ENCODE measurements at places on chromosomes 7 and 10.
A peak's percentile ranks its signal among the peaks of the same experiment; 100 is the strongest.

DNA sequence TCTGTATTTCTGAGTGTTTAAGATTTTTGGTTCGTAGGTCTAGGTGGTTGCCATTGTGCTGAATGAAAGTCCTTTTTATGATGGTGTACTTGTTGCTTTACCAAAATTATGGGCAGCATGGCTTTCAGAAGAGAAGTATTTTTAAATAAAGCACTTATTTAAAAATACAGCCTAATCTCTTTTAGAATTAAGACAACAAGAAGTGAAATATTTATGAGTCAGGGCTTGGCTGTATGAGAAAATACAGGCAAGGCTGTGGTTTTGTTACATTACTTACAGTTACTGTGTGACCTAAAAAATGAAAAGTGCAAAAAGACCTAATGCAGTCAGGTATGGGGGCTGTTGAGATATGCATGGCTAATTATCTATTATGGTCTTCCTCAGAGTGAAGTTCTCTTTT is 185.2 kb upstream of the PPP1R3A start:
- no peak for ATAC-seq

DNA sequence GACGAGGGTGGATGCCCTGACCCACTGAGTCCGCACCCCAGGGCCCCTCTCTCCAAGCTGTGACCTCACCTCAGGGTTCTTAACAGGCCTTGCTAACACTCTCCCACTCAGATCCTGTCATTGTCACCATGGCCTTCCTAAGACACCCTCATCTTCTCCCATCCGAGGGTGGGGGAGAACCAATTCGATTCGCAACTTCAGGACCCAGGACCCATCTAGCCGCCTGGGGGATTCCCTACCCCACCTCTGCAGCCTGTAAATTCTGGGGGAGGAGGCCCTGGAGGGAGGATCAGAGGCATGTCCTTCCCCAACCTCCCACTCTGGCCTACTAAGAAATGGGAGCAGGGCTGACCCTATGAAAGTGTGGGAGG is 17.4 kb downstream of the TRIM8 start:
- ATAC-seq = peak; percentile 64

DNA sequence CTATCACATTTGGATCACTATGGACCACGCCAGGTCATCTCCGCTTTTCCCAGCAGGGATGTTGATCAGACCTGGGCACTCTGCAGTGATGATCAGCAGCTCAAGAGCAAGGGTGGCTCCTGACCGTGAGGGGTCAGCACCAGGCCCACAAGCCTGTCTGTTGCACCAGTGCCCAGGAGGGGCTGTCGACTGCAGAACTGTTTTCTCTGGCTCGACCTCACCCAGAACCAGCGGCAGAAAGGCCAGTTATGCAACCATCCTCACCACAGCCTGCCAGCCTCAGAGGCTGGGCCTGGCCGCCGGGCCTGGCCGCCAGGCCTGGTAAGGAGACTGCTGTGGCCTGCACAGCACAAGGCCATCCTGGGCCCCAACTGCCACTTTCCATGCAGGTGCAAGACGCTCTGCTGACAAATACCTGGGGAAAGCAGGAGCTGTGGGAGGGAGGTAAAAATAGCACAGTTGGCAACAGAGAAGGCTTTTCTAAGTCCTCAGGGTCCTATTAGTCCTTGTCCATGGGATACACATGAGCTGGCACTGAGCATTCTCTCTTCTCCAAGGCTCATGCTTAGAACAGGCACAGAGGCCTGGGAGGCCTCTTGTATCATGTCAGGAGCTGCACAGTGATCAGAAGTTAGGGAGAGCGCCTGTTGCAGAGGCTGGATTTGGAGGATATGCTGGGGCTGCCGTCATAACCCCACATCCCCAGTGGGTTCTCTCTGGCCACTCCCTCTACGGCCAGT is 17.5 kb downstream of the KCNMA1 start:
- ATAC-seq = no peak

DNA sequence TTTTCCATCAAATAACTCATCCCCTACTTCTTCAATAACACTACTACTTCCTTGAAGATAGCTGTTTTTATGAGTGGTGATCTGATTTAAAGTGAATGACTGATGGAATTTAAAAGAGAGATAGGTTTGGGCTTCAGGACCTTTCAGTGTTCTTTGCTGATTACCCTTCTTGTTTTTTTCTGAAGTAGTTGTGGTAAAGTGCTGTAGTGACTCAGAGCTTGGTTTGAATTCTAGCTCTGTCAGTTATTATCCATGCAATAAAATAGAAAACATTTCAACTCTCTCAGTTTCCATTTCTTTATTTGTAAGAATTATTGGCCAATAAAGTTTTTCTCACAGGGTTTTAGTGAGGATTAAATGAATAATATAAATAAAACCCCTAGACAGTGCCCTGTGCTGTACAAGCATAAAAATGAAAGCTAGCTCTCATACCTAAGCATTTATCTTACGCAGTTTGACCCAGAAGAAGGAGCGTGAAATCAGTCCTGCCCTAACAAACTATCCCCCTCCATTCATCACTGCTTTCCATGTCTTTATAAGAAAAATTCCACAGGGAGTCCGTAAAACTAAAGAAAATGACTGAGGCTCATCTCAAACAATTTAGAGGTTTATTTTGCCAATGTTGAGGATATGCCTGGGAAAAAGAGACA is 25.1 kb upstream of the AKAP9 start:
- no peak for ATAC-seq

- ATAC-seq = no peak
These were observed 102.6 kb downstream of the CPXM2 start for GRCh38 chr10:123788981-123789380.

DNA sequence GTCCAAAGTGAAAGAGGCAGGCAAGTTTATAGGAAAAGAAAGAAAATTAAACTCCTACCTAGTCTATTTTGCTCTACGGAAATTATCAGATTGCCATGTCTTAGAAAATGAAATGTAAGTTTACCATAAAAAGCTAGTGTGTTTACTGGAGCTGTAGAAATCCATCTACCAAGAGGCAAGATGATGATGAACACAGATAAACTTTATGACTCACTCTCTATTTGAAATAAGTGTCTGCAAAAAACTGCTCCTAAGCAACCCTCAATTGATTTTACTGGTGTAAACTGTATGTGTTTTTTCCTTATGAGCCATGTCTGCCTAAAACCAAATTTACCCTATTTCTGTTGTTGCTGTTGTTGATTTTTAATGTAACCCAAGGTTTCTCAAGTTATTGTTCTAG is 73.8 kb upstream of the TMEM106B start:
- no peak for ATAC-seq

DNA sequence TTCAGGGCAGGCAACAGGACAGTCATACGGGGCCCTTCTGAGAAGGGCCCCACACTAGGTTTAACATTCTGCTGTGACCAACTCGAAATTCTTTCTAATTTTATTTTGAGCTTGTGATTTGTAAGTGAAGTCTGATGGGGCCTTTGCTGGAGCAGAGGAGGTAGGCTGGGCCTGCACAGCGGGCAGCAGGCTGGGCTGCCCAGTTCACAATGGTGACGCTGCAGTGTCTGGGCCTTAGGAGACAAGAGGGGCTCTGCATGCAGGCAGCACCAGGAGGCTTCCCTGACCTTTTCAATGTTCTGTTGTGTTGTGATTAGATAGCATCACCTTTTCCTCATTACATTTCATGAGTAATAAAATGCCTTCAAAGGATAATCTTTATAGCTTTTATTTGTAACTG is 175.1 kb downstream of the CXCL12 start:
- ATAC-seq = no peak

DNA sequence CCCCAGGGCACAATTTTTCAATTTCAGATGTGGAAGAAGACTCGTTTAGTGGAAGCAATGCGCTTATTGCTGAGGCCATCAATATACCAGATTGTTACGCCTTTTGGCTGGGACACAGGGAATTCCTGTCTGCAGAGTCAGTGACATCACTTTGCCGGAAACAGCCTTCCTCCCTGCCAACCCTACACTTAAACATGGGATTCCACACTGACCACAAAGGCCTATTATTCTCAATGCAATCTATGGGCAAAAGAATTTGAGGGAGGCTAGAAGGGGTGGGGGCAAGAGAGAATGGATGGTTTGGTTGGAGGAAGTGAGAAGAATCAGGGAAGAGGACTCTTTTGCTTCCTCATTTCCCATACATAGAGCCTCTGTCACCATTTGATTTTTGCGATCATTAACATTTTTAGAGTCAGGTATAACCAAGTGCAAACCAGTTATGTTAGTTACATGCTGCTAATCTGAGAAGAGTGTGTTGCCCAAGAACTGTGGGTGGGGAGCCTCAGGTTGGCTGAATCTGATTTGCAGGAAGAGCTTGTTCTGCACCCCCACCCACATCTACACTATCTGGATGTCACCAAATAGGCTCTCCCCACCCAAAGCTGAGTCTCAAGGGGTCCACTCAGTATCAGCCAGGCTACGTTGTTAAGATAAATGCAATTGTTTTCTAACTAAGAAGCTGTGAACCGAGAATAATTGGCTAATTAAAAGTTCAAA is 58.2 kb downstream of the ENTPD1 start:
- no peak for ATAC-seq

GRCh38 chr10:71467161-71467560 is 70.4 kb downstream of the CDH23 start:
- no peak for ATAC-seq

DNA sequence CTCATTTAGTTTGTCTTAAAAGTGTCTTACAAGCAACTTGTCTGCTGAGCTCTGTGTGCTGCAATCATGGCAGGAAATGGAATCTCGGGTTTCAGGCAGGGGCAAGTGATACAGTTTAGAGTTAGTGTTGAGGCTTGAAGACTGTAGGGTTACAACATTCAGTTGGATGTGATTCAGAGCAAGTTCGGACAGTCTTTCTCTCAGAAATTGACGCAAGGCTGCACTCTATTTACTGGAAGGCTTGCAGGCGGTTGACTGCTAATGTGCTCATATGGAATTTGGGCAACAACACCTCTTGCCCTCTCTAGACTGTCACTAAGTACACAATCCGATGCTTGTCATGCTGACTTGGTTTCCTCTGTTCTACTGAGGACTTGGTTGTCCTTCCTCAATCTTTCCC is 161.7 kb upstream of the BMPER start:
- ATAC-seq = no peak

DNA sequence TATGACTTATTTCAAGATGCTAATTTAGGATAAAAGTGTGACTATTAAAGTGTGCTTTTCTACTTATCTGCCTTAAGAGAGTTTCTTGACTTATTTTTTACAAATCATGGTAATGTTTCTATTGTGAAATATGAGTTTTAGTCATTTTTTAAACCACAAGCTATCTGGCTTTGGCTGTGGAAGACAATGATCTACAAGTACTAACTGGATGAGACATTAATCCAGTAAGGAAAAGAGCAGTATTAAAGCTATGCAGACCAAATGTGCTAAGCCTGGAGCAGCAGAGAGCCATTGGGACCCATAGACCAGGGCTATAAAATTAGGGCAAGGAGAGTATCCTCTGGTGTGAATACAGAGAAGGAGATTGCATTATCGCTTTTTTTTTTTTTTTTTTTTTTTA is 92.4 kb downstream of the SEMA3A start:
- ATAC-seq = no peak

DNA sequence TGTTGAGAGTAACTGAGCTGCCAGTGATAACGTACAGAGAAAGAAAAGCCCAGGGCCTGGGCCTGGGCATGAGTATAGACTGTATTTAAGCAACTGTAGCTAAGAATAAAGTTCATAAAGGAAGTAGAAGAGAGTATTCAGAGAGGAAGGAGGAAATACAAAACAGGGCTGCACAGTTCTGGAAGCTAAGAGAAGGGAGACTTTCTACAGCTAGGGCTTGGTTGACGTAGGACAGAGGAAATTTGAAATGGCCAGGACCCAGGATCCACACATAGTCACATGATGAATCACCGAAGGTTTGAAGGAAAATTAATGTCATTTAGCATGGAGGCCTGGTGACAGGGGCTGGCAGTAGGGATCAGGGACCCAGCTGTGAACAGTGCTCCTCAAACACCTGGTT is 66.7 kb downstream of the ARL4A start:
- no peak for ATAC-seq

- no peak for ATAC-seq
These were observed 89.2 kb downstream of the ADCY1 start for GRCh38 chr7:45663167-45663921.

GRCh38 chr7:112105584-112106530 is 100.3 kb downstream of the DOCK4 start:
- ATAC-seq = no peak

- ATAC-seq = no peak
These were observed 70.9 kb upstream of the RAPGEF5 start for GRCh38 chr7:22427855-22428254.

- ATAC-seq = no peak
These were observed 473.7 kb downstream of the SUGCT start for GRCh38 chr7:40608321-40609075.

- ATAC-seq = no peak
These were observed 32.4 kb downstream of the CCSER2 start for GRCh38 chr10:84360637-84361365.

GRCh38 chr10:63221950-63222349 is 88.8 kb downstream of the NRBF2 start:
- peak; percentile 15 for ATAC-seq

DNA sequence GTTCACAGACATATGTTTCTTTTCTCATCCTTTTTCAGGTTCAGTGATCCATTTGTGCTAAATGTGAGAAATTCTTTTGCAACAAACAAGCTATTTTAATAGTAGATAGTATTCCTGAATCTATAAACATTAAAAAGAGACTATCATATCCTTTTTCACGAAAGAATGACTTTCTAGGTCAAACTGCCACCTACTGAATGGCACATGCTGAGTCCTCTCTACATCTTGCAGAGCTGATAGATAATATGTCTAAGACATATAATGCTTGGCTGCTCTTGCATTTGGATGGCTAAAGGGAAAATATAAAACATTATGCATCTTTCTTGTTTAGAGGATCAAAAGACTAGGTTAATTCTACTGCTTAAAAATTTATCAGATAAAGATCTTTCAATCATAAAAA is 114.1 kb upstream of the SLC26A5 start:
- ATAC-seq = no peak

GRCh38 chr7:124480821-124481290 is 284.7 kb downstream of the GPR37 start:
- ATAC-seq = no peak

GRCh38 chr7:69203871-69204270 is 394.4 kb upstream of the AUTS2 start:
- no peak for ATAC-seq

DNA sequence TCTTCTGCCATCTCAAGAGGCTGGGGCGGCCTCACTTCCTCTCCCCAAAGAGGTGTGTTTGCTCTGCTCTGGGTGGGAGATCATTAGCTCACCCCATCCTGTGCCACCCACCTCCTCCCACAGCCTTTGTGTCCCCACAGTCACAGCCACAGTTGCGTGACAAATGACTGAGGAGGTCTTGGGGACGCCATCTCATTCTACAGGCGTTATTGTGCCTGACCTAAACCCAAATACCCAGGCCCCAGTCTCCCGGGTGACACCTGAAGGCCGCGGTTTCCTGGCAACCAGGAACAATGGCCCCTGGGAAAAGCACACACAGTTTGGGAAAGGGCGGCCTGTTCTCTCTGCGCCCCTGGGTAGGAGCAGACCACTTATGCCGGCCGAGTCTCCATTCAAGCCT is 51.6 kb downstream of the SLIT1 start:
- ATAC-seq = no peak

DNA sequence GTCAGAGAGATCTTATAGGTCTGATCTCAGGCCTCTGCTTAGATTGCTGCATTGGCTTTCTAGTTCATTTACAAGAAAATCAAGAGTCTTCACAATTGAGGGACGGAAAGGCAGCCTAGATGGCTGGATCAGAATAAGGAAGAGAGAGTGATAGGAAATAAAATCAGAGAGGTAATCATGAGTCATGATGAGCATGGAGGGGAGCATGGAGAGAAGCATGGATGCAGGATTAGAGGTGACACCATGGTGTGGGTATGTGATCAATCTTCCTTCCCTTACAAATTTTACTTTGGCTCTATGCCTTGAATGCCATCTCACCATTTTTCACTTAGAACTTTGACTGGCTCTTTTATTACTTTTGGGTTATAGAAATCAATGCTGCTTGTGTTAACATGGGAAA is 1.4 kb downstream of the BCCIP start:
- no peak for ATAC-seq
